ENCODE measurements at places on chromosomes 1 and 21. TPM values are rescaled to one million over a fixed set of nuclear protein-coding genes. Genes with fewer than 3 reads are reported as not detected.

MXRA8 gene
- total RNA-seq = 258 TPM

EPS15 gene
- total RNA-seq = 52.5 TPM

WNT3A gene
- not detected for total RNA-seq

CELA3A gene
- total RNA-seq = not detected

ANKRD65 gene
- total RNA-seq = 0.46 TPM

GADD45A gene
- 37.0 TPM for total RNA-seq

TAL1 gene
- under 0.01 TPM for total RNA-seq

JAK1 gene
- 142 TPM for total RNA-seq

NAV1 gene
- 12.9 TPM for total RNA-seq

SERPINC1 gene
- not detected for total RNA-seq

EDN2 gene
- not detected for total RNA-seq

DDX59 gene
- total RNA-seq = 15.4 TPM

Data from smooth muscle cell of bladder (primary cell).